ENCODE measurements at places on chromosomes 7 and 10.

DNA sequence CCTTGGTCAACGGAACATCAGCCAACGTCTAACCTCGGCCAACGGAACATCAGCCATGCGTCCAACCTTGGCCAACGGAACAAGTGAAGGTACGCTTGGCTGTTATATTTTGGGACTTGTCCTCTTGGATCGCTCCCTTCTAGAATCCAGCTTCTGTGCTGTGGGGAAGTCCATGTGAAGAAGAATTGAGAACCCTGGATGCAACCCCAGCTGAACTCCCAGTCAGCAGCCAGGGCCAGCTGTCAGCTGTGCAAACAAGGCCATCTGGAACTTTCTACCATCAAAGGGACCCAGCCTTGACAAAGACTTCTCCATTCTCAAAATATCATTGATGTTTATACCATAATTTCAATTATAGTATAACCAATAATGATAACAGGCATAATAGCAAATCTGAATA, 43.3 kb upstream of the ITGA8 start:
- no peak for DNase-seq

DNA sequence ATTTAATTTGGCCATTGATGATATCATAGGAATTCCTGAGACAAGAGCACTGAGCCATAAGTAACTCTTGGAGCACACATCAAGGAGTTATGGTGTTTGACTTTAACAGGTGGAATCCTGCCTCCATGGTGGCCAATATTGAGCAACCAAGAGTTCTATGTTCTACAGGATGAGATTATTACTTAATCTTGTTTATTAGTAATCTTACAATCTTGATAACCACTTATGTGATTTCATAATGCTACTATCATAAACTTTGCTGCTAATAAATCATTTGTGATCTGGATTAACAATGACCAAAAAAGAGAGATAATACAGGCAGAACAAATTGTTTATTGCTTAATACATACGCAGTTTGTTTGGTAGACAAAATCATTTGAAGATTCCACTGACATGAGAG, 27.5 kb upstream of the PDK4 start:
- no peak for DNase-seq

DNA sequence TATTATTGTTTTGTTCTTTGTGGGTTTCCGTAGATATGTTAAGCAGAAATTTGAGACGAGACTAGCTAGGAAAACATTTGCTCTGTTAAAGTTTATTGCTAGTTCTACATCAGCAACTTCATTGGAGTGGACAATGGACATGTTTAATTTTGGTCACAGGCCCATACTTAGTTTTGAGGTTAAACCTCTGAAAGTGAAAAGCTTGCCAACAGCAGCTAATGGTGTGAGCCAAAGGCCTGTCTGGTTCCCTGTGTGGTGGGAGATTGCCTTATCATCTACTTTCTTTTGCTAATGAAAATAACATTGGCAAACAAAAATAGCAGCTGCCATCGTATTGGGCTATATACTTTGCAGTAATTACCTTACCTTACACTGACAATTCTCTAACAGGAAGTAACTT, 388.4 kb upstream of the FZD8 start:
- DNase-seq, result no peak

GRCh38 chr7:50418526-50419290, 31.4 kb downstream of the FIGNL1 start:
- DNase-seq, result no peak

DNA sequence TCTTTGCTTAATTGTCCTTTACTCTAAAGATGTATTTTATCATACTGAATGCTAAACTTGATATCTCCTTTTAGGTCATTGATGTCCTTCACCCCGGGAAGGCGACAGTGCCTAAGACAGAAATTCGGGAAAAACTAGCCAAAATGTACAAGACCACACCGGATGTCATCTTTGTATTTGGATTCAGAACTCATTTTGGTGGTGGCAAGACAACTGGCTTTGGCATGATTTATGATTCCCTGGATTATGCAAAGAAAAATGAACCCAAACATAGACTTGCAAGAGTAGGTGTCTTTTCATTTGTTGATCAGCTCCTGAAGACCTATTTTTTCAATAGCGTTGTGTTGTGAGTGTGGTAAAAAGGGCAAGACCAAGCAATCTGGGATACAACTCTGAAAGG, 1.8 kb downstream of the RPS24 start:
- DNase-seq, result no peak

- DNase-seq, result no peak
These were observed 2.6 kb upstream of the SAMD8 start for GRCh38 chr10:75108684-75109458.

DNA sequence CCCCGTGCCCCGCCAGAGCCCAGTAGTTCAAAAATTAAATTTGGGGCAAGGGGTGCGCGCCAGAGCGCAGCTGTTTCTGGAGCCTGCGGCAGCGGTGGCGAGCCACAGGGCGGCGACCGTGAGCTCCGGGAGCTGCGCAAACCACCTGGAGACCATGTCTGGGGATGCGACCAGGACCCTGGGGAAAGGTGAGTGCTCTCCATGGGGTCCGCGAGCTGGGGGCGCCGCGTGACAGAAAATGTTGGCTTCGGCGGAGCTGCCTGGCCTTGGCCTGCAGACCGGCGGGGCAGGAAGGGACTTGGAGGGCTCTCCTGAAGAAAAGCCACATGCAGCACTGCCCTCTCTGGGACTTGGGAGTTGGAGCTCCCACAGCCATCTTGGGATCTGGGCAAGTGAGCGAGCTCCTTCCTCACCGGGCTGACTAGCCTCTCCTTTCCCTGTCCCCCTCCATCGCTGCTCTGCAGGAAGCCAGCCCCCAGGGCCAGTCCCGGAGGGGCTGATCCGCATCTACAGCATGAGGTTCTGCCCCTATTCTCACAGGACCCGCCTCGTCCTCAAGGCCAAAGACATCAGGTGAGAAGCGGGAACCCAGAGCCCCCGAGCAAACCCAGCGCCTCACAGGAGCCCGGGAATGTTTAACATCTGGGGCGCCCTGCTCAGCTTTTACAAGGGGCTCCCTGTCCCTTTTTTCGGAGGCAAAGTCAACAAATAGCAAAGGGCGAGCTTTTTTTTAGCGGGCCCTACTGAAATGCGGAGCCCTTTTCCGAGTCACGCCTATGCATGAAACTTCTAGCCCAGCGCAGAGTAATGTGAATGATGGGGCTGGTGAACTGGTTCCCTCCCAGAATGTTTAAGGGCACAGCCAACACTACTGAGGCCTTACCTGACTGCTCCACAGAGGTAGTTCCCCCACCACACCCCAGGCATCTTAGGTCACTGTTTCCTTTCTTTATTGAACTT, 6.1 kb downstream of the GSTO2 start:
- DNase-seq, result peak; percentile 36

DNA sequence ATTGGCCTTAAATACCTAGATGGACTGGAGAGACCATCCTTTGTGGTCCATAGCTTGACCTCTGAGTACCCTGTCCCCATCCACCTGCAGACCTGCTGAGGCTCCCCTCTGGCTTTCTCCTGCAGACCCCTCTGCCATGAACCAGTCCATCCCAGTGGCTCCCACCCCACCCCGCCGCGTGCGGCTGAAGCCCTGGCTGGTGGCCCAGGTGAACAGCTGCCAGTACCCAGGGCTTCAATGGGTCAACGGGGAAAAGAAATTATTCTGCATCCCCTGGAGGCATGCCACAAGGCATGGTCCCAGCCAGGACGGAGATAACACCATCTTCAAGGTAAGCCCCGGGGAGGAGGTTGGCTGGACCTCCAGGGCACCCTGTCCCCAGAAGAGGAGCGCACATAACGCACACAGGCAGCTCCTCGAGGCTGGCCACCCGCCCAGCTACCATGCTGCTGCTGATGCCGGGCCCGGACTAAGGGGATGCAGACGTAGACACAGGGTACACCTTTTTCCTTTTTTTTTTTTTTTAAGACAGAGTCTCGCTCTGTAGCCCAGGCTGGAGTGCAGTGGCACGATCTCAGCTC, 4.3 kb downstream of the IRF5 start:
- no peak for DNase-seq

GRCh38 chr7:116797612-116798011, 64.8 kb upstream of the CAPZA2 start:
- no peak for DNase-seq

GRCh38 chr7:108076156-108076555, 54.0 kb downstream of the LAMB4 start:
- DNase-seq, result no peak

DNA sequence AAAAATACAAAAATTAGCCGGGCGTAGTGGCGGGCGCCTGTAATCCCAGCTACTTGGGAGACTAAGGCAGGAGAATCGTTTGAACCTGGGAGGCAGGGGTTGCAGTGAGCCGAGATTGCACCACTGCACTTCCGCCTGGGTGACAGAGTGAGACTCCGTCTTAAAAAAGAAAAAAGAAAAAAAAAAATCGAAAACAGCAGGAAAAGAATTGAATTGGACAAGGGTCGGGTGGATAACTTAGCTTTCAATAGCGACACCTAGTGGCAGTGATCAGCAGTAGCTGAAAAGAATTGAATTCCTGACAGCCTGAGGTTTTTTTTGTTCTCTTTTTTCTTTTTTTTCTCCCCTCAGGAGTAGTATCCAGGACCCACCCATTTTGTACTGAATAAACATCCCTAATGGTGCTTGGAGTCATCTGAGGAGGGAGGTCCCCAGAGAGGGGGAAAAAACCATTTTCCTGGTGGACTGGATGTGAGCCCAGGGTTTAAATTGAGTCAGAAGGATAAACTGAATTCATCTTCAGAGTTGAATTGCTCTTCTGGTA, 55.1 kb downstream of the CYCS start:
- DNase-seq, result no peak

GRCh38 chr10:128817636-128818035, 649.4 kb upstream of the MGMT start:
- DNase-seq, result no peak

DNA sequence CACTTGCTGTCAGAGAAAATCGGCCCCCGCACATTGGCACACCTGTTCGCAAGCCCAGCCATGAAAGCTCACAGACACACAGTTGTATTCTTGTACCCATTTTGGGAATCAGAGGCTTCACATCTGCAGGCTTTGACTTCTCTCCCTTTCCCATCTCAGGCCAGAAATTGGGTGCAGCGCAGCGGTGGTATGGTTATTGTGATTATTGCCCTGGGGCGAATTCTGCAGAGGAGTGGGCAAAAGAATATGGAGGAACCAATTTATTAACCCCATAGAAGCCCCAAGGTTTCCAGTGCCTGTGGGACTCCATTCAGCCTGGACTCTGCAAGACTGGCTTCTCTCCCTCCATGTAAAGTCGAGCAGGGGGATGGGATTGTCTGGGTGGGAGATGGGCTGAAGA, 14.0 kb downstream of the TLX1 start:
- no peak for DNase-seq

- no peak for DNase-seq
These were observed 24.8 kb downstream of the INPP5F start for GRCh38 chr10:119750391-119751230.

- no peak for DNase-seq
These were observed 381.9 kb downstream of the OTUD1 start for GRCh38 chr10:23820792-23821191.

GRCh38 chr10:70074165-70074564, 21.5 kb downstream of the MACROH2A2 start:
- DNase-seq, result no peak

DNA sequence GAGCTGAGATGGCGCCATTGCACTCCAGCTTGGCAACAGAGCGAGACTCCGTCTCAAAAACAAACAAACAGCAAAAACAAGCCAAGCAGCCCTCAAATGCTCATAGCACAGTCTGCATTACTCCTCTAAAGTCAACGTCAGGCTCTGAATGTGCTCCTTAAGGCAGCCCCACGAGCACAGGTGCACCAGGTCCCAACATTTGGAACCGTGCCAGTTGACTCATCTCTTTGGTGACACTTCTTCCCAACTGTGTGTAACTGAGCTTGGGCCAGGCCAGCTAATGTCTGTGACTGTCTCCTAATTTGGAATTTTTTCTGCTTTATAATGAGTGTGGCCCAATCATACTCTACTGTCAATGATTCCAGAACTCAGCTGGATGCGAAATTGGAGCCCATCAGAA, 66.3 kb upstream of the EFCAB10 start:
- no peak for DNase-seq

GRCh38 chr7:91199601-91200000, 64.6 kb upstream of the FZD1 start:
- no peak for DNase-seq

GRCh38 chr10:98655492-98655891, 208.8 kb upstream of the HPS1 start:
- no peak for DNase-seq

DNA sequence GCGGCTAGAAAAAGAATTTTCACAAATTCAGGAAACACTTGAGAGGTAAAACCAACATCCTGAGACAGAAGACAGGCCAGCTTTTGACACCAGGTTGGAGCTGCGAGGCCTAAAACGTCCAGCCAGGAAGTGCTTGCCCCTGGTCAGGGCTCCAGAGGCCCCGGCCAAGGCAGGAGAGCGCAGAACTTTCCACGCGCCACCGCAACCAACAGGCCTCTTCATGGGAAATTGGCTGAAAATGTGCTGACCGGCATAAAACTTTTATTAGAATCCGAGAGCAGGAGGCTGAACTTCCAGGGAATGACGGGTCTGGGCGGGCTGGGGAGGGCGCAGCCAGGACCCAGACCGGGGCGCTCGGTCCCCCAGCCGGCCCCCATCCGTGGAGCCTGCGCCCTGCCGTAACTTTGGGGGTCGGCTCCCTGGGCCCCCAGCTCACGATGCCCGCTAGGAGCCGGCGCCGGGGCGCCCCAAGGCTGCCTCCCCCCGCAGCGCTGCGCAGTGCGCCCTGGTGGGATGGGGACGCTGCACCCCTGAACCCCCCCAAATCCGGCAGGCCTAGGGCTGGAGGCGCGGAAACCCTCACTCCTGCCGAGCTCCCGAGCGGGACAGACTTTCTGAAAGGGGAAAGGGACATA, 414.0 kb upstream of the MKI67 start:
- no peak for DNase-seq

DNA sequence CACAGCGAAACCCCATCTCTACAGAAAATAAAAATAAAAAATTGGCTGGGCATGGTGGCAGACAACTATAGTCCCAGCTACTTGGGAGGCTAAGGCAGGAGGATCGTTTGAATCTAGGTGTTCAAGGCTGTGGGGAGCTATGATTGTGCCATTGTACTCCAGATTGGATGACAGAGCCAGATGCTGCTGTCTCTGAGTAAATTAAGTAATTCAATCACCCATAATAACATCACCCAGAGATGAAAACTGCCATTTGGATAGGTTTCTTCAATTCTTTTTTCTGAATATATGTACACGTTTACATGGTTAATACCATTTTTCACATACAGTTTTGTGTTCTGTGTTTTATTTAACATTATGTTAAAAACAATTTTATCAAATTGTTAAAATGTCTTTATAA, 79.3 kb downstream of the WIPF3 start:
- no peak for DNase-seq

GRCh38 chr7:30159698-30160143, 24.9 kb downstream of the MTURN start:
- DNase-seq, result no peak

- no peak for DNase-seq
These were observed 143.4 kb downstream of the TCF7L2 start for GRCh38 chr10:113093188-113094113.

- DNase-seq, result no peak
These were observed 23.3 kb upstream of the SMARCD3 start for GRCh38 chr7:151271699-151272355.

GRCh38 chr7:126065766-126066165, 1136.1 kb upstream of the POT1 start:
- no peak for DNase-seq

- no peak for DNase-seq
These were observed 15.7 kb upstream of the PFKP start for GRCh38 chr10:3051692-3052091.
